T-cell (primary cell): ENCODE measurements at places on chromosomes 6 and 20. TPM values are rescaled to one million over a fixed set of nuclear protein-coding genes. Genes with fewer than 3 reads are reported as not detected.

MOG gene
- not detected for total RNA-seq

MRAP2 gene
- not detected for total RNA-seq

DNA sequence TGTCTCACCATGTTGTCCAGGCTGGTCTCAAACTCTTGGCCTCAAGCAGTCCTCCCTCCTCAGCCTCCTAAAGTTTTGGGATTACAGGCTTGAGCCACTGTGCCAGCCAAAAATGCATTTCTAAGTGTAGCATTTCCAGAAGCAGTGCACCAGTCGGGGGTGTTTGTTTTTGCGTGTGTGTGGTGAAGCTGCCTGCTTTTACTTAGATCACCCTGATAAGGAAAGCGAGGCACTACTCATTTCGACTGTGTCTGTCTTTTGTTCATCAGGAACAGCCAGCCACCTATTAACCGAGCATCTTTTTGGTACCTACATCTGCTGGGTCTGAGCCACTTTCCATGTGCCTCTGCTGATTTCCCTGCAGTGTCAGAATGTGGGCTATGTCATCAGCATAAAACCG lies 18.7 kb downstream of the SIRT5 start:
- no peak overlapping the region for H3K4me3 ChIP-seq
- no peak for DNase-seq
- peaks cover 15% of the 10 kb centered on the region for H3K36me3 ChIP-seq
- no peaks in the 10 kb centered on the region for H3K4me1 ChIP-seq
- no peaks in the 10 kb centered on the region for H3K27me3 ChIP-seq

- H3K27ac ChIP-seq, result no peak overlapping the region
- H3K27me3 ChIP-seq, result no peaks in the 10 kb centered on the region
- no peak overlapping the region for H3K4me3 ChIP-seq
- DNase-seq, result no peak
- no peaks in the 10 kb centered on the region for H3K36me3 ChIP-seq
Measured at GRCh38 chr6:75424618-75425548, 68.7 kb downstream of the FILIP1 start.

GRCh38 chr6:100257793-100258395 lies 206.8 kb downstream of the SIM1 start:
- H3K36me3 ChIP-seq, result no peaks in the 10 kb centered on the region
- H3K27me3 ChIP-seq, result no peaks in the 10 kb centered on the region
- DNase-seq, result no peak

GRCh38 chr6:23003671-23004467 lies 434.5 kb downstream of the HDGFL1 start:
- H3K4me1 ChIP-seq, result no peaks in the 10 kb centered on the region
- no peak for DNase-seq
- H3K27me3 ChIP-seq, result no peaks in the 10 kb centered on the region
- no peak overlapping the region for H3K4me3 ChIP-seq

- no peaks in the 10 kb centered on the region for H3K36me3 ChIP-seq
- DNase-seq, result no peak
- H3K27me3 ChIP-seq, result peaks cover 61% of the 10 kb centered on the region
- H3K27ac ChIP-seq, result no peak overlapping the region
Measured at GRCh38 chr20:62707276-62707920, 1.2 kb upstream of the NTSR1 start.
